Stimulated activated CD4-positive, alpha-beta T cell treated with anti-CD3 and anti-CD28 coated beads, TNF-alpha, amount 100 ng/mL, for 48 hours (primary cell): ENCODE measurements at places on chromosomes 7 and 10.

GRCh38 chr10:127215866-127216265, 19.5 kb upstream of the INSYN2A start:
- no peak for DNase-seq

- DNase-seq: no peak
Measured at GRCh38 chr10:110486680-110487410, 10.9 kb upstream of the DUSP5 start.

- DNase-seq: no peak
Measured at GRCh38 chr7:37251222-37251621, 197.4 kb downstream of the ELMO1 start.

- DNase-seq: no peak
Measured at GRCh38 chr7:155969192-155969929, 157.1 kb upstream of the SHH start.

GRCh38 chr7:99201027-99201426, 6.9 kb downstream of the KPNA7 start:
- no peak for DNase-seq

DNA sequence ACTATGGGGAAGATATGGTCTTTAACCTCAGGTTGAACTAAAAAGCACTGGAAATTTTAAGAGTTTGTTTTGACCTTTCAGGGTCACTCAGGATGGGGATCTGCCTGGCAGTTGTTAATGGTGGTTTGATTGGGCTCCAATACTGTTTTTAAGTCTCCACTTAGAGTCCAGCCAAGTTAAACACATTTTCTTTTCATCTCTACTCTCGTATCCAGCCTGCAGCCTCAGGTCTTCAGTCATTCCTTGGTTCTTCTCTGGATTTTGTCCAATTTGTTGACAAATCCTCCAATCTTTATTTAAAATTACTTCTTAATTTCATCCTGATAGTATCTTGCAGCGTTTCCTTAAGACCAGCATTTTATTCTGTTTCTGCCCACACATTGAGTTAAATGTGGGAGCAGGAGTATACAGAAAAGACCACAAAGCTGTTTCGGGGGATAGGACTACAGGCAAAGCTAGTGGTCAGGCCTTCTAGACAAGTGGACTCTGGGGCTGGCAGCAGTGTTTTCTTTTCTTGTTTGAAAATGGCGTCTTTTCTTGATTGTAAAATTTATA, 133.2 kb upstream of the INHBA start:
- no peak for DNase-seq

- DNase-seq: no peak
Measured at GRCh38 chr10:90302758-90303481, 554.9 kb downstream of the HTR7 start.

DNA sequence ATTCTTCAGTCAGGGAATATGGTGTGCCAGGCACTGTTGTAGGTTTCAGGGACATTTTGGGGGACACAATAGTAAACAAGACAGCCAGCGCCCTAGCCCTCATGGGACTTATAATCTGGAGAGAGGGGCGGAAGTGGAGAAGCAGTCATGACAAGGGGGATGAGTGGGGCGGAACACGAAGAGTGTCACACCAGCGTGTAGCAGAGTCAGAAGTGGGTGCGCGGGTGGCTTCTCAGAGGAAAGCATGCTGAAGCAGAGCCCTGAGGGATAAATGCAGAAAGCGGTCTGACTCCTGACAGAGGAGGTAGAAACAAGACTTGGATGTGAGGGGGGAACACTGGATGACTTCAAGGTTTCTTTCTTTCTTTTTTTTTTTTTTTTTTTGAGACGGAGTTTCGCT, 160.3 kb upstream of the LYZL2 start:
- no peak for DNase-seq

GRCh38 chr10:78623578-78624215, 445.1 kb upstream of the ZMIZ1 start:
- DNase-seq: no peak

GRCh38 chr10:47383261-47384147, 589 bp downstream of the ZNF488 start:
- DNase-seq: no peak

DNA sequence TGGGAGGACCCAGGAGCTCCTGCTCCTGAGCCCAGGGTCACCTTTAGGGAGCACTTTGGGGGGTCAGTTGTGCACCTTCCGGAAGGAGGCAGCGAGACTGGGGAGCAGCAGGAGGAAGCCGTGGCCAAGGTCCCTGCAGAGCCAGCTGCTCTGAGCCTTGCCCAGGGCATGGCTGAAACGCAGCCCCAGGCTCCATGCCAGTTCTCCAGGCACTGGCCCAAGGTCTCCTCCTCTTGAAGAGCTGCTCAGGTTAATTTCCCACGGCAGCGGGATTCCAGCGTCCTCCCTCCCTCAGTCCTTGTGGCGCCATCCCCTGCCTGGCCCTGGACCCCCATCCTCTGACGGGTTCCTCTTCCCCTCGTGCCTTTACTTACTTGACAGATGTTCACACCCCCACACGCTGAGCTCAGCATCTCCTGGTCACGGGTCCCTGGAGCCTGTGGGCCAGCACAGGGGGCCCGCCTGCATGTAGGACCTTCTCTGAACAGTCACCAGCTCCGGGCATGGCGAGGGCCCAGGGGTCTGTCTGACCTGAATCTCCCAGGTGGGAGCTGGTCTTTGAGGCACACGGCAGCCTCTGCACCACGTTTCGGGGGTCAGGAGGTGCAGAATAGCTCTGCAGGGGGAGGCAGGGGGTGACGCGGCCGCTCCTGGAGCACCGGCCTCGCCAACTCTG, 16.7 kb upstream of the CFAP46 start:
- no peak for DNase-seq

GRCh38 chr10:23096802-23097549, 1.6 kb downstream of the MSRB2 start:
- DNase-seq: no peak

GRCh38 chr7:136033413-136034031, 56.4 kb upstream of the MTPN start:
- DNase-seq: no peak

DNA sequence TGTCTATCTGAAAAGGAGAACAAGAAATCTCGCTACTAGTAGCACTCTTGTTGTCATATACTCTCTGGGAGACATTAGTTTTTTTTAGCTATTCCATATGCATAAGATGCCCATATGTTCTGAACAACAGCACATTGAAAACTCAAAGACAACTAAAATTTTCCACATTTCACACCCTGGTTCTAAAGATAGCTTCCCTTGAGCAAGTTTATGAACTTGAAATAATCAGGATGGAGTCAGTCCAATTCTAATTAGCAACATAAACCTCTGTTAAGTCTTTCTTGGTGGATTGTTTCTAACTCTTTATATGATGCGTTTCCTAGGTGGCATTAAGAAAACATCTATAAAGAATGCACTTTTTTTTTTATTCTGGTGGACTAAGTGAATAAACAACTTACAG, 1095.3 kb downstream of the GRM8 start:
- DNase-seq: no peak

GRCh38 chr10:118458957-118459641, 117.0 kb upstream of the FAM204A start:
- DNase-seq: no peak

GRCh38 chr7:30379131-30379530, 94.7 kb downstream of the ZNRF2 start:
- no peak for DNase-seq

DNA sequence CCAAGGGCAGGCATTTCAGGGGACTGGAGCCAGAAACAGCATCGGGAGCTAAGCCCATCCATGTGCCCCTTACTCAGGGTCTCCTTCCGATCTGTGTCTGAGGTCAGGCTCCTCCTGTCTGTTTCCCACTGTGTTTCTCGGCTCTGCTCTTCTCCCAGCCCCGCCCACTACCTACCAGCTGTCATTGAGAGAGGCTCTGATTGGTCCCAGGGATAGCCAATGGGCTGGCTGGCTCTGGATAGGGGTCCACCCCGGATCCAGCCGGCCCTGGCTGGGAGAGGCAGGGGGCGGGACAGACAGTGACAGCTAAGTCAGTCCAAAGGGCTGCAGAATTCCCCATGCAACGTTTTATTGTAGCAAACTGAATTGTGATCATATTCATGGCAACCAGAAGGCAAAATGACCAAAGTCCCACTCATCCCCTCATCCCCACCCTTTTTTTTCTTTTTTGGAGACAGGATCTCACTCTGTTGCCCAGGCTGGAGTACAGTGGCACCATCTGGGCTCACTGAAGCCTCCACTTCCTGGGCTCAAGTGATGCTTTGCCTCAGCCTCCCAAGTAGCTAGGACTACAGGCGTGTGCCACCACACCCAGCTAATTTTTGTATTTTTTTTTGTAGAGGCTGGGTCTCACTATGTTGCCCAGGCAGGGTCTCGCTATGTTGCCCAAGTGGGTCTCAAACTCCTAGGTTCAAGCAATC, 76.3 kb downstream of the CLIP2 start:
- no peak for DNase-seq

GRCh38 chr7:54161621-54162020, 380.6 kb upstream of the VSTM2A start:
- no peak for DNase-seq

DNA sequence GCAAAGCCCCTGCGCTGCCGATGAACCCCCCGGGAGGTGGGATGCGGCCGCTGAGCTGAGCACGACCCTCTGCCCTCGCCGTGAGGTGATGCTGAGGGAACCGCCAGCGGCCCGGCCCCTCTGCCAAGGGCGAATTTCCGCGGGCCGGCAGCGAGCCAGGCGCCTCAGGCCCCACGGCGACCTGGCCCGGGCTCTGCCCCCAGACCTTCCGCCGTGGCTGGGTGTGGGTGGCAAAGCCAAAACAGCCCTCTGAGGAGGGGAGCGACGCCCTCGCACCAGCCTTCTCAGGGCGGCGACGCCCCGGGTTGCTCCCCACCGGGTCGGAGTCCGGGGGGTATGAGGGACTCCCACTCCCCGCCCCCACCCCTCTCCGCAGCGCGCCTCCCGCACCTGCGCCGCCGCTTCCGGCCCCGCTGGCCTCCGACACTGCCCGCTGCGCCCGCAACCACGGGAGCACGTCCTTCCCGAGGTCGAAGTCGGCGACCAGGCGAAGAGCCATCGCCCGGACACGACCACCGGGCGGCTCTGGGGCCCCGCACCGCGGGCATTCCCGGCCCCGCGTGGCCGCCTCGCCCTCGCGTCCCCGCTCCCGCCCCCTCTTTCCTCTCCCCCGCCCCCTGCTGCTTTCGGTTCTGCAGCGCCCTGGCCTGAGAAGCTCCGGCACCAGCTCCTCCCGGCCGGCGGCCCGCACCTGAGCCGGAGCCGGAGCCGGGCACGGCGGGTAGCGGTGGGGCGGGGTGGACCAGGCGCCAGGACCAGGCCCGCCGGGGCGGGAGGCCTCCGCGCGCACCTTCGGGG, at the start of gene GSAP:
GSAP (minus strand) TSS at position 527 of the 798 bp plus-strand sequence; CDS start at position 499, 28 bp downstream.
- peak; percentile 20 for DNase-seq

DNA sequence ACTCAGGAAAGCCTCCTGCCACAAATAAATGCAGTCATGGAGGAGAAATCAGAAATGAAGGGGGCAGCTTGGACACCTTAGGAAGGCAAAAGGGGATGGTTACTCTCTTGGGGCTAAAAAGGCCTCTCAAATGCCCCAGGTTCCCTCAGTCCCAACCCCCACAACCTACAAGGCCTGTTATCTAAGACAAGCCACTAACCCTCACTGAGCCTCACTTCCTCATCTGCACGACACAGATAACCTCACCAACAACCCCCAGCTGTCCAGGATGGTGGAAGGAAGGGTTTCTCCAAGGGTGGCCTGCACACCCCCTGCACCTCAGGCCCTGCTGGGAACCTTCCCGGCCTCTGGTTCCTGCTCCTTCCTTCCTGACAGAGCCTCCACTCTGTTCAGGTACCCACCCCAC, 29.2 kb downstream of the SORBS1 start:
- no peak for DNase-seq

DNA sequence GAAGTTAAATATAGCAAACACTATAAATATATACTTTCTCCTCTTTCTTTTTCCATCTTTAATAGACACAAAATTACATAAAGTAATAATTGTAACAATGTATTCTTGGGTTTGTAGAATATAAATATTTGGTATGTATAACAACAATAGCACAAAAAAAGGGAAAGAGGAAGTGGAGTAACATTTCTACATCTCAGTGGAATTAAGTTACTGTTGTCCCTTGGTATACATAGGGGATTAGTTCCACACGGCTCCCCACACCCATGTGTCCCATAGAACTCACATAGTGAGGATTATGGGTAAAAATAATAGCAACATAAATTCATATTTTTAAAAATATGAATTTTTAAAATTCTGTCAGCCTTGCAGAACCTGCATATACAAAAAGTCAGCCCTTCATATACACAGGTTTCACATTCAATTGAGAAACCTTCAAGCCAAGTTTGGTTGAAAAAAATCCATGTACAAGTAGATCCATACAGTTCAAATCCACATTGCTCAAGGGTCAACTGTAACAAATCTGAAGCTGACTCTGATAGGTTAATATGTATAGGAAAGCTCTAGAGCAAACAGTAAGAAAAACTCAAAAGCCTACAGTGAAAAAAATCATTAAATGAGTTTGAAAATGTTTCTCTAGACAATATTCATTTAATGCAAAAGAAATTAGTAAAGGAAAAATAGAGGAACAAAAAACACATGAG, 92.4 kb downstream of the HYCC1 start:
- no peak for DNase-seq

DNA sequence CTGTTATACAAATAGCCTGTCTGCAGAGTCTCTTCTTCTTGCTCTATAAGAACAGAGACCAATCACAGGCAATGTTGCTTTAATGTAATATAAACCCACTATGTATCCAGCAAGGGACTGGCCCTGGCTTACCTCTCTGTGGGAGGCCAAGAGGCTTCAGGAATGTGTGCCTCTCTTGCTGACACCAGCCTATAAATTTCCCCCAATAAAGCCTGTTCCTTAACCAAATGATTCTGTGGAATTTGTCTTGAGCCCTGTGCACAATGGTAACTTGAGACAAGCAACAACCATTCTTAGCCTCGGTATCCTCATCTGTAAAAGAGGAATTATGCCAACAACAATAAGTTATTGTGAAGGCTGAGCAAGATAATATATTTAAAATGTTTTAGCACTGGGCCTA, 563.7 kb downstream of the GRM8 start:
- no peak for DNase-seq

DNA sequence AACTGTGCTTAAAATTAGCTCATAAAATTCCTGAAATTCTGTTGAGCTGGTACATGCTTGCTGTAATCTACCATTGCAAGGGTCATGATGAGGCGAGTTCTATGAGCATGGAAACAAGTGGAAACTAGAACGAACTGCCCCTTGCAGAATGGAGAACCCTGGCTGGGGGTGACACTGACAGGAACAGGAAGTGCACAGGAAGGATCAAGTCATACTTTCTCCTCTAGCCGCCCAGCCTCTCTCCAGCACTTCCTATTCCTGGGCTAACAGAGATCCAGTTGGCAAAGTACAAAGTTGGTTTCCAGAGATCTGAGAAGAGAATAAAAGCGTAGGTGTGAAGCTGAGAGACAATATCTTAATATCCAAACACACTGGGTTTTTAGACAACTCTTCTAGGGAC, 414.2 kb upstream of the PODXL start:
- DNase-seq: no peak

DNA sequence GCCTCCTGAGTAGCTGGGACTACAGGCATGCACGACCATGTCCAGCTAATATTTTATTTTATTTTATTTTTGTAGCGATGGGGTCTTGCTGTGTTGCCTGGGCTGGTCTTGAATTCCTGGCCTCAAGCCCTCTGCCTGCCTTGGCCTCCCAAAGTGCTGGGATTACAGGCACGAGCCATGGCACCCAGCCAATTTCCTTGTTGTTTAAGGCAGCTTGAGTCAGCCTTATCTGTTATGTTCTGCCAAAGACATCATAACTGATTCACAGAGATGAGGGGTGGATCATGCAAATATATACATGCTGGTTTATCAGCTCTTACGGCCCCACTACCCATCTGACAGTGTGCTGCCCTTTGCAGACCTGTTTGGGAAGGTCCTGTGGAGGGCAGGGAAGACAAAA, 826.7 kb downstream of the TYW1 start:
- no peak for DNase-seq
